Activated CD4-positive, alpha-beta memory T cell treated with anti-CD3 and anti-CD28 coated beads, Interleukin-2, amount 10 ng/mL, durations not matched to agents 7 days and 5 days (primary cell): ENCODE measurements at places on chromosomes 1 and 21. TPM values are rescaled to one million over a fixed set of nuclear protein-coding genes. Genes with fewer than 3 reads are reported as not detected.

- no peak for DNase-seq
These were observed 10.8 kb downstream of the ABCA4 start for GRCh38 chr1:94110021-94110761.

GRCh38 chr21:23026878-23027277 lies 2028.7 kb downstream of the NCAM2 start:
- DNase-seq, result no peak

GRCh38 chr1:173015629-173016028 lies 35.1 kb downstream of the TNFSF18 start:
- DNase-seq, result no peak

The SELP gene
- total RNA-seq, result 0.83 TPM

The GLUL gene
- 228 TPM for total RNA-seq
